ENCODE measurements at places on chromosomes 13 and 19.

DNA sequence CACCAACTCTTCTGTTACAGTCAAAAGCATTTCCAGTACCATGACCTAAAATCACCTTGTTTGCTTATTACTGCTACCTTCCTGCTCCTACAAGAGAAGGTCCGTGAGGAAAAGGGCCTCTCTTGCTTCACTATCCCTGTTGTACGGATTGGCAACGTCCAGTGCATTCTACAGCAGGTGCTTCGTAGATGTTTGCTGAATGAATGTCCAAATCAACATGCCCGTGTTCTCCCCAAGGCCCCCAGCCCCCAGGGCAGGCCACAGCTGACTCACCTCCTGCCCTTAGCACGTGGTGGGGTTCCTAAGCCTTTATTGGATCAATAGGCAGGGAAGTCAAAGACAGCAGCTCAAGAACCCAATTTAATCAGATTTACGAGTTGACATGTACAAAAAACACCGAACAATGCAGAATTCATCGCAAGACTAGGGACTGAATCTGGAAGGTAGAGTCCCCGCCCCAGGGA lies 5.5 kb upstream of the NAPA start:
- no peak for DNase-seq

DNA sequence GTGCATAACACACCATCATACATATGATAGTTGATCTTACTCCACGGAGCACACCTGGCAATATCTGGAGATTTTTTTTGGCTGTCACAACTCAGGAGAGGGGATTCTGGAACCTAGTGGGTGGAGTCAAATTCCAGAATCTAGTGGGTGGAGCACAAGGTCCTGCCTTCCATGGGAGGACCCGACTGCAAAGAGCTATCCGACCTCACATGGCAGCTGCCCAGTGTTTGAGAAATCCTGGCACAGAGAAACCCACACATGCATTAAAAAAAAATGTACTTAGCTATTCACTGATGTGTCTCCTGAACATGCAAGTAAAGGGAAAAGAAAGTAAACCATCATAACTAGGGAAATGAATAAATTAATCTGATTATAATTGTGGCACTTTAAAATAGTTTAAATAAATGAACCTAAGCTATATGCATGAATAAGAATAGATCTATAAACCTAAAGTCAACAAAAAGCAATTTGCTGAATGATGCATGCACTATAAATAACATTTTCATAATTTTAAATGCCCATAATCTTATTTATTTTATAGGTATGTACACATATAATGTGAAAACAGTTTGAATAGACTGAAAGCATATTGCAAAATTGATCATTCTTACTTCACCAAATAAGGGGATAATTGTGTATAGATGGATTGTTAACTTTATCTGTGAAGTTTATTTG lies 300.3 kb downstream of the MYO16 start:
- DNase-seq, result no peak

- DNase-seq, result no peak
These were observed 15.9 kb downstream of the ZNF573 start for GRCh38 chr19:37763488-37763887.

- DNase-seq, result no peak
These were observed 493 bp upstream of the LHFPL6 start for GRCh38 chr13:39603424-39603947.

- peak; percentile 94 for DNase-seq
These were observed 1.5 kb downstream of the CLEC11A start for GRCh38 chr19:50724522-50725217.

All from amygdala (tissue), 56 donors.